ENCODE measurements at places on chromosomes 1 and 21.

DNA sequence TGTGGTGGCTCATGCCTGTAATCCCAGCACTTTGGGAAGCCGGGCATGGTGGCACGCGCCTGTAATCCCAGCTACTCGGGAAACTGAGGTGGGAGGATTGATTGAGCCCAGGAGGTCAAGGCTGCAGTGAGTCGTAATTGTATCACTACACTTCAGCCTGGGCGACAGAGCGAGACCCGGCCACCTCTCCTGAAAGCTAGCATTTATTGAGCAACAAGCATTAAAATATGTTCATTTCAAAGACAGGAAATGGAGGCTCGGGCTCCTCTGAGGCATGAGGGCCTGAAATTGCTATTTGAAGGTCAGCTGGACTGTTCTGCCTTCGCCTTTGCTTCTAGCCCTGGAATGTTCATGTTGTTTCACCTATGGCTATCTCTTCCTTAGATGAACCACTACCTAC is 34.5 kb downstream of the SPATA21 start:
- no peaks in the 10 kb centered on the region for H3K4me1 ChIP-seq

- H3K27me3 ChIP-seq = peaks cover 77% of the 10 kb centered on the region
- H3K36me3 ChIP-seq = no peaks in the 10 kb centered on the region
- no peak overlapping the region for H3K4me3 ChIP-seq
- no peaks in the 10 kb centered on the region for H3K4me1 ChIP-seq
- H3K27ac ChIP-seq = no peak overlapping the region
These were observed 6.1 kb upstream of the CD1A start for GRCh38 chr1:158248118-158248517.

DNA sequence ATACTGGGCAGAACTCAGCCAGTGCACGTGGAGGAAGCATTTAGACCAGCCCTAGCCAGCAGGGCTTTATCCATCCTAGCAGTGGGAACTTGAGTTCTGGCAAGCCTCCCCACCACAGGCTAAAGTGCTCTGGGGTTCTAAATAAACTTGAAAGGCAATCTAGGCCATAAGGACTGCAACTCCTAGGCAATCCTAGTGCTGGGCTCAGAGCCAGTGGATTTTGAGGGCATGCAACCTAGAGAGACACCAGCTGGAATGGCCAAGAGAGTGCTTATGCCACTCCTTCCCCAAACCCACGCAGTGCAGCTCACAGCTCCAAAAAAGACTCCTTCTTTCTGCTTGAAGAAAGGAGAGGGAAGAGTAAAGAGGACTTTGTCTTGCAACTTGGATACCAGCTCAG is 70.5 kb upstream of the APOBEC4 start:
- no peaks in the 10 kb centered on the region for H3K36me3 ChIP-seq
- no peak overlapping the region for H3K4me3 ChIP-seq
- H3K27ac ChIP-seq = no peak overlapping the region
- H3K27me3 ChIP-seq = no peaks in the 10 kb centered on the region
- no peak for DNase-seq
- no peaks in the 10 kb centered on the region for H3K4me1 ChIP-seq

DNA sequence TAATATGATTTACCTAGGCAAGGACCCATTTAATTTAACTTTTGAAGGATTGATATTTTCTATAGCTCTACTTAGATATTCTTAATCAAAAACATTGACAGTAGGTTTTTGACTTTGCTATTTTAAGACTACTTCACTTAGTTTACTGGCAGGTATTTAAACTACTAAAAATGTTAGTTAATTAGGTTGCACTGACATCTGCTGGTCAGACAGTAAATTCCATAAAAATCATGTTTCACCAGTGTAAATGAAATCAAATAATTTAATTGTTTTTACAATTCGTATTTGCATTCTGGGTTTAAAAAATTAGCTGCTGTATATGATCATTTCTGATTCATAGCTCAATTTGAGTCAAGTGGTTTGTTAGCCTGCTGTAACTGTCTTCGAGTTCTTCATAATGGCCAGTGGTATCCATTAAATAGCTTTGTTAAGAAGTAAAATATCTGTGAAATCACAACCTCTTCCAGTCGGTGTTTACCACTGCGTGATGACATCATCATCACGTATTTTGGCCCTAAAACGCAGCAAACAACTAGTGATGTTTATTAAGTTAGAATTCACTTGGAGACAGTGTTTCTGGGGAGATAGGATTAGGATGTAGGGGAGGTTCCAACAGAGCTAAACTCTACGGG is 26.2 kb downstream of the EXTL2 start:
- no peaks in the 10 kb centered on the region for H3K27me3 ChIP-seq
- DNase-seq = peak; percentile 49
- H3K27ac ChIP-seq = no peak overlapping the region
- H3K4me3 ChIP-seq = no peak overlapping the region
- no peaks in the 10 kb centered on the region for H3K4me1 ChIP-seq
- H3K36me3 ChIP-seq = peaks cover 8% of the 10 kb centered on the region

GRCh38 chr1:39735731-39736130 is 3.0 kb upstream of the PPIE start:
- peaks cover 12% of the 10 kb centered on the region for H3K4me1 ChIP-seq
- no peak overlapping the region for H3K4me3 ChIP-seq
- H3K36me3 ChIP-seq = peaks cover 5% of the 10 kb centered on the region
- H3K27me3 ChIP-seq = peaks cover 29% of the 10 kb centered on the region
- no peak overlapping the region for H3K27ac ChIP-seq

GRCh38 chr1:1165485-1165884 is 8.2 kb upstream of the TTLL10 start:
- H3K4me3 ChIP-seq = no peak overlapping the region
- no peaks in the 10 kb centered on the region for H3K27me3 ChIP-seq

DNA sequence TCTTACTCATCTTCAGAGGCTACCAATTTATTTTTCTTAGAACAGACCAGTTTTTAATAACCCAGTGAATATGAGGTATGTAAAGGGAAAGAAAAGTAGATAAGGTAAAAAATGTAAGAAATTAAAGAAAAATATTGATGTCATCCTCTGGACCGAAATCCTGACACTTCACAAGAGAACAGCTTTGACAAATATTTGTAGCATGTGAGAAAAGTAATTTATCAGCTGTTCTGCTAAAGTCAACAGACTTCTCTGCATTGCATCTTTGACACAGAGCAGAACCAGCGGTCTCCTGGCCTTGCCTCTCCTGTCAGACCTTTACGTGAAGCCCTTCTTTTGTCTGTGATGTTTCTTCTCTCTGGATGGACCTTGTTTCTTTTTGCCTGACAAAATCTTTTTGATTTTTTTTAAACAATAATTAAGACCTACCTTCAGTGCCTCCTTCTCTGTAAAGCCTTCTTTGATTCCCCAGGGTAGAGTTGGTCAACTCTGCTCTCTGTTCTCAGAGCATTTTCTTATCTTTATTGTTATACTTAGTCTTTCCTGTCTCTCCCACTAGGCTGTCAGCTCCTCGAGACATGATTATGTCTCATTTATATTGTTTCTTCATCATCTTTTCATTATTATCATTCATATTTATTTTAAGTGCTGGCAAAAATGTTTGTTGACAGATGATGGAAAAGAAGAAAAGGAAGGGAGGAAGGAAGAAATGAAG is 35.4 kb downstream of the RGS4 start:
- H3K4me1 ChIP-seq = no peaks in the 10 kb centered on the region
- no peak for DNase-seq
- H3K27ac ChIP-seq = no peak overlapping the region
- no peaks in the 10 kb centered on the region for H3K36me3 ChIP-seq
- no peaks in the 10 kb centered on the region for H3K27me3 ChIP-seq

GRCh38 chr21:42744520-42745445 is 91.4 kb downstream of the PDE9A start:
- no peaks in the 10 kb centered on the region for H3K36me3 ChIP-seq
- no peak for DNase-seq
- H3K27me3 ChIP-seq = peaks cover 72% of the 10 kb centered on the region
- H3K4me1 ChIP-seq = no peaks in the 10 kb centered on the region
- H3K27ac ChIP-seq = no peak overlapping the region

DNA sequence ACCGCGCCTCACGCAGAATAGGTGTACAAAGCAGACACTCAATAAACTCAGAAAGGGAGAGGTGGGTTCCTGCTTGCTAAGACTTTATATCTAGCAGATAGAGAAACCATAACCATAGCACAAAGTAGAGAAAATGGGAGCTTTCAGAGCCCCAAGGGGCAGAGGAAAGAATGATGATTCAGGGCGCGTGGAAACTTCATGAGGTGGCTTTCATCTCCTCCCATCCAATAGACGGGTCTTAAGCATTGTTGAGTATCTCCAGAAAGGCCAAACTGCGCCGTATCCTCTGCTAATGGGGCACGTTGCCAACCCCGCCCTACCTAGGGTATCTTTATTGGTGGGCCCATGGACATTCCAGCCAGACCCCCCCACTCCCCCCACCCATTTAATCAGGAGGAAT is 778 bp upstream of the MIXL1 start:
- H3K27me3 ChIP-seq = no peaks in the 10 kb centered on the region
- no peaks in the 10 kb centered on the region for H3K4me1 ChIP-seq
- H3K27ac ChIP-seq = no peak overlapping the region
- DNase-seq = no peak

DNA sequence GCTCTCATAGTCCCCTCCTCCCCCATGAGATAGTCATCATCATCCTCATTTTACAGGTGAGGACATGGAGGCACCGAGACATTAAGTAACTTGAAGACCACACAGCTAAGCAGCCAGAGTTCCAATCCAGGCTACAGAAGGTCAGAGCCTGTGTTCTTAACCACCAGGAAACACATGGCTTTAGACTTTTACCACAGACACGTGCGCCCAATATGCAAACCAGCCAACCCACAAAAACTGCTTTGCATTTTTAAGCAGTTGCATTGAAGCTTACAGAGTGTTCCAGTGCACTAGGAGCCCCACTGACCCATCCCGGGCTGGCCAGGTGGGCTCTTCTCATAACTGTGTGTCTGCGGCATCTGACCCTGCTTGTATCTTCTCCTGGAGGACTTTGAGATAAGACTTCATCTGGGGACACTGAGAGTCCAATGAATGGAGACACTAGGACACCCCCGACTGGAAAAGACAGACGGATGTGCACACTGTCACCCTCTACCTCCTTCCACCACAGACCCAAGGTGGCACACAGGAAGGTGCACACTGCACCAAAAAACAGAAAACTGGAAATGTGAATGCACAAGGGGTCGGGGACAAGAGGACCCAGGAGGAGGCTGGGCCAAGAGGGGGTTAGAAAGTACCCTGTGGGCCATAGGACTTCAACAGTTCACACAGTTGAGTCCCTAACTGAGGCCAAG is 56.4 kb downstream of the ETS2 start:
- H3K27me3 ChIP-seq = no peaks in the 10 kb centered on the region
- no peak overlapping the region for H3K27ac ChIP-seq
- H3K36me3 ChIP-seq = peaks cover 5% of the 10 kb centered on the region
- H3K4me3 ChIP-seq = no peak overlapping the region
- DNase-seq = no peak

GRCh38 chr21:28224191-28224726 is 768.4 kb downstream of the LTN1 start:
- DNase-seq = no peak
- no peaks in the 10 kb centered on the region for H3K36me3 ChIP-seq
- H3K4me3 ChIP-seq = no peak overlapping the region
- H3K27ac ChIP-seq = no peak overlapping the region

- no peak overlapping the region for H3K27ac ChIP-seq
- H3K36me3 ChIP-seq = no peaks in the 10 kb centered on the region
- H3K4me3 ChIP-seq = no peak overlapping the region
- H3K4me1 ChIP-seq = peaks cover 6% of the 10 kb centered on the region
- peaks cover 40% of the 10 kb centered on the region for H3K27me3 ChIP-seq
These were observed 48.2 kb downstream of the ELK4 start for GRCh38 chr1:205583461-205584130.

DNA sequence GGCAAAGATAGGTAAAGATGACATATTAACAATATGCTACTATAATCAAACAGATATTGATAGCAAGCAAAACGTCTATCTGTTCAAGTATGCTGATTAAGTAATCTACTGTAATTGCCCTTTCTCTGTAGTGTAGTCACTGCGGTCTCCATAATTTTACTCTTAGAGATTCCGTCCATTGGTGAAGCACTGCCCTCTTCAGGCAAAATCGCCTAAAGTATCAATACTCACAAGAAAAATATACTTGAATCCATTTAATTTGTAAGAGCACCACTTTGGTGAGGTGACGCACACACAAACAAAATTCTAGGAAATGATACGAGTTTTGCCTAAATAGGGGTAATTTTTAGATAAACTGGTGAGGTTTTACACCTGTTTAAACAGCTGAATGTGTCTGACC is 434.6 kb upstream of the CHRM3 start:
- peak; percentile 82 for DNase-seq
- no peaks in the 10 kb centered on the region for H3K27me3 ChIP-seq
- no peak overlapping the region for H3K4me3 ChIP-seq
- H3K27ac ChIP-seq = no peak overlapping the region
- no peaks in the 10 kb centered on the region for H3K36me3 ChIP-seq

- no peaks in the 10 kb centered on the region for H3K36me3 ChIP-seq
- H3K27ac ChIP-seq = no peak overlapping the region
- no peaks in the 10 kb centered on the region for H3K4me1 ChIP-seq
- H3K4me3 ChIP-seq = no peak overlapping the region
- no peaks in the 10 kb centered on the region for H3K27me3 ChIP-seq
These were observed 197.2 kb downstream of the C1orf94 start for GRCh38 chr1:34373912-34374311.

GRCh38 chr21:28216976-28217523 is 775.6 kb downstream of the LTN1 start:
- H3K4me1 ChIP-seq = peaks cover 20% of the 10 kb centered on the region
- H3K27ac ChIP-seq = no peak overlapping the region
- DNase-seq = peak; percentile 46
- no peaks in the 10 kb centered on the region for H3K27me3 ChIP-seq

- peaks cover 14% of the 10 kb centered on the region for H3K27me3 ChIP-seq
- no peak for DNase-seq
- H3K27ac ChIP-seq = no peak overlapping the region
- no peaks in the 10 kb centered on the region for H3K4me1 ChIP-seq
- no peak overlapping the region for H3K4me3 ChIP-seq
These were observed 7.6 kb downstream of the UBL4B start for GRCh38 chr1:110119843-110120242.

DNA sequence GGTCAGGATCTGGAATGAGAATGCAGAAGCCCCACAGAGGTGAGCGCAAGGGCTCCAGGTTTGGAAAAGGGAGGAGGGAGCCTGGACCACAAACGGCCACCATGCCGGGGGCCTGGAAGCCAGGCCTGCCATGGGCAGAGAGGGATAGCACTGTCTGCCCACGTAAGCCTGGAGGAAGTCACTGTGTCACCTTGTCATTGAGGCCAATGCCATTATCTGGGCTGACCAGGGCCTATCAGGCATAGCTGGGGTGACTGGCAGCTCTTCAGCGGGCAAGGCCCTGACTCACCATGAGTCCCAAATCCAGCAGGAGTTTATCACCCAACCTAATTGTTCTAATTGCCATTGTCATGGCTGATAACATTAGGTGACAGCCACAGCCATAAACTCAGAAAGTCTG is 84.6 kb downstream of the MATN1 start:
- no peak overlapping the region for H3K27ac ChIP-seq
- H3K4me3 ChIP-seq = no peak overlapping the region
- H3K36me3 ChIP-seq = no peaks in the 10 kb centered on the region

GRCh38 chr1:204709960-204710912 is 24.7 kb upstream of the LRRN2 start:
- DNase-seq = no peak
- H3K4me1 ChIP-seq = peaks cover 19% of the 10 kb centered on the region
- H3K4me3 ChIP-seq = no peak overlapping the region
- H3K36me3 ChIP-seq = no peaks in the 10 kb centered on the region

- H3K4me3 ChIP-seq = no peak overlapping the region
- peaks cover 23% of the 10 kb centered on the region for H3K36me3 ChIP-seq
- peaks cover 7% of the 10 kb centered on the region for H3K4me1 ChIP-seq
These were observed 23.5 kb downstream of the SUCO start for GRCh38 chr1:172556461-172556860.

Data from MCF 10A (cell line).